ENCODE measurements at places on chromosomes 1 and 21.

- no peak for DNase-seq
Observed at GRCh38 chr1:185412385-185413087, 95.5 kb upstream of the IVNS1ABP start.

- no peak for DNase-seq
Observed at GRCh38 chr21:35348686-35349085, 299.6 kb upstream of the RUNX1 start.

DNA sequence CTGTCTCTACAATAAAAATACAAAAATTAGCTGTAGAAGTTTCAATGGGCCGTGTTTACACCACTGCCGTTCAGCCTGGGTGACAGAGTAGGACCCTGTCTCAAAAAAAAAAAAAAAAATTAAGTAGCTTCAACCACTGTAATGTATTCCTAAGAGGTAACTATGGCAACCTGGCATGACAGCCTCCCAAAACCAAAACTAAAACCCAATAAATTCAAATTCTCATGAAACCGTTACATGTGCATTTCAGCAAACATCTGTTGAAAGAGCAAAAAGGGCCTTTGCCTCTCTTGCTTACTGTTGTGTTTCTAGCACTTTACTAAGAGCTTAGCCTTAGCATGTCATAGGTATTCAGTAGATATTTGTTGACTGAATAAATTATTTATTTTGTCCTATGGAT is 33.5 kb downstream of the ODR4 start:
- no peak for DNase-seq

- no peak for DNase-seq
Observed at GRCh38 chr1:166086113-166086883, 80.5 kb downstream of the FAM78B start.

GRCh38 chr1:212561501-212561931 is 47.0 kb upstream of the ATF3 start:
- DNase-seq, result no peak

- no peak for DNase-seq
Observed at GRCh38 chr1:40381268-40382107, 8.0 kb downstream of the SMAP2 start.

- peak; percentile 30 for DNase-seq
Observed at GRCh38 chr1:183956559-183957188, 80.9 kb downstream of the COLGALT2 start.

GRCh38 chr1:200962631-200963030 is 60.9 kb downstream of the KIF21B start:
- DNase-seq, result no peak

- DNase-seq, result no peak
Observed at GRCh38 chr1:113394043-113394862, 3.9 kb downstream of the MAGI3 start.

DNA sequence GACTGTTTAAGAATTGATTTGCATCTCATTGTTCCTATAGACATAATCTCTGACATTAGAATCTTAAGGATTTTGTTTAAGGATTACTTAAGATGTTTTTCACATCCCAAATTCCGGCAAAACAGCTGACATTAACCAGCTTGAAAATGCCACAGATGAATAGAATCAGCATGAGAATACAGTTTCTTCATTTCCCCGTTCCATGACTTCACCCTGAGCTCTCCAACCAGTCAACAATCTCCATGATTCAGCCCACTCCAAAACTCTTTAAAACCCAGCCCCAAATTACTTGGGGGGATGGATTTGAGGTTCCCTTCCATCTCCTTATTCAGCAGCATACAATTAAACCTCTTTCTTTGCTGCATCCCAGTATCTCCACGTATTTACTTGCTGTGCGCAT is 201.0 kb downstream of the LYPLAL1 start:
- DNase-seq, result no peak

GRCh38 chr1:9315411-9316079 is 22.9 kb downstream of the SPSB1 start:
- DNase-seq, result no peak

- no peak for DNase-seq
Observed at GRCh38 chr1:79945391-79945790, 938.9 kb upstream of the ADGRL4 start.

- no peak for DNase-seq
Observed at GRCh38 chr1:164263540-164263939, 295.4 kb upstream of the PBX1 start.

DNA sequence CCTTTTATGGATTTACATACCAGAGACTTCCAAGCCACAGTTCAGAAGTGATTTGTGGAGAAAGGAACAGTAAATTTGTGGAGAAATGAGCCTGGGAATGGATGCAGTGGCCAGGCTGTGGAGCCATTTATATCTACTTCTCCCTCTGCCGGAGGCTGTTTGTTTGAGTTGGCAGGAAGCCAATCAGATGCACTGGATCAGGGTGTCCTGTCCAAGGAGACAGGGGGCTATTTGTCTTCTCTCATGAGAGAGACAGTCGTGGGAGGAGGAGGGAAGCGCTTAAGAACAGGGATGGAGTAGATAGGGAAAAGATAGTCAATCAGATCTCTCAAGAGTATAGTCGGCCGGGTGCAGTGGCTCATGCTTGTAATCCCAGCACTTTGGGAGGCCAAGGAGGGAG is 2.8 kb upstream of the HAPLN2 start:
- DNase-seq, result no peak

- no peak for DNase-seq
Observed at GRCh38 chr1:43345120-43345519, 7.5 kb downstream of the MPL start.

DNA sequence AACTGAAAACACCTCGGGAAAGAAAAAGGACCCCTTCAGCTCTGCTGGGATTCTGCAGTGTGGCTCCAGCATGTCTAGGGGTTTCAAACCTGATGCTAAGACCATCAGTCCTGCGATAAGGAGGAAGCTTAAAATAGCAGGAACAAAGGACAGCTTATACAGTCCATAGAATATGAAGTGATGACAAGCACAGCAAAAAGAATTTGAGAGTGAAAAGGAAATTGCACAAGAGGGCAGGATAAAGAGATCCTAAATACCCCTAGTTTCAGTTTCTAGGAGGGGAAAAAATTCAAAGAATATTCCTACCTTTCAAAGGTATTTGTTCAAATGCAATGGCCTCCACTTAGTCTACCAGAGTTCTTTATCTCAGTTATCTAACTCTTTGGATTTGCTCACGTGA is 171.4 kb downstream of the TGFB2 start:
- DNase-seq, result no peak

- DNase-seq, result no peak
Observed at GRCh38 chr1:217251121-217251520, 379.8 kb downstream of the GPATCH2 start.

DNA sequence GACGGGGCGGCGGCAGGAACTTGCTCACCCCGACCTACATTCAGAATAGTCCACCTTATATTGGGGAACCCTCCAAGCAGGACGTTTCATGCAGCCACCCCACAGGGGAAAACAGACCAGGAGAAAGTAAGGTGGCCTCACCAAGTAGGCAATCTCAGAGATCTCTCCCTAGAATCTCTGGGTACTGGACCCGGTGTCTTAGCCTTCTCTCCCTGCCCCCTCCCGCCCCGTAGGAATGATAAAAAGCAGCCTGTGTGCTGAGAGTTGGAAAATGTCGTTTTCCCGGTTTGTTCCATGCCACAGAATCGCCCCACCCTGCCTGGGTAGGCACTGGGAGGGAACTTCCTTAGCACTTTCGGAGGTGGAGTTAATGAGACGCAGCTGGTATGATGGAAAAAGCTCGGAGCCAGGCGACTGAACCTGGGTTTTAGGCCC is 789 bp upstream of the PTPN14 start:
- DNase-seq, result no peak

DNA sequence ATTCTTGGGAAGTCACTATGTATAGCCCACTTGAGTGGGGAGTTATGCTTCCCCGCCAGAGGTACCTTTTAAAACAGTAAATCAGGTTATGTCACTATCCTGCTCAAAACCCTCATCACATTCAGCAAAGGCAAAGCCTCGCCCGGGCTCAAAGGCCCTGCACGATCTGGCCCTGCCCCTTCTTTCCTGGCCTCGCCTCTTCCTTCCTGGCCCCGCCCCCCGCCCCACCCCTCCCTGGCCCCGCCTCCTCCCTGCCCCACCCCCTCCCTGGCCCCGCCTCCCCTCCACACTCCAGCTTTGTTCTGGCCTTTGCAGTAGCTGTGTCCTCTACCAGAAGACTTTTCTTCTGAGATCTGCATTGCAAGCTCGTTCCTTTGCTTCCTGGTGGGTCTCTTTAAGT is 6.6 kb downstream of the LDLRAD2 start:
- DNase-seq, result peak; percentile 33

- DNase-seq, result no peak
Observed at GRCh38 chr1:154350383-154350782, 25.1 kb downstream of the ATP8B2 start.

GRCh38 chr1:175390522-175391254 is 198.1 kb upstream of the KIAA0040 start:
- no peak for DNase-seq

DNA sequence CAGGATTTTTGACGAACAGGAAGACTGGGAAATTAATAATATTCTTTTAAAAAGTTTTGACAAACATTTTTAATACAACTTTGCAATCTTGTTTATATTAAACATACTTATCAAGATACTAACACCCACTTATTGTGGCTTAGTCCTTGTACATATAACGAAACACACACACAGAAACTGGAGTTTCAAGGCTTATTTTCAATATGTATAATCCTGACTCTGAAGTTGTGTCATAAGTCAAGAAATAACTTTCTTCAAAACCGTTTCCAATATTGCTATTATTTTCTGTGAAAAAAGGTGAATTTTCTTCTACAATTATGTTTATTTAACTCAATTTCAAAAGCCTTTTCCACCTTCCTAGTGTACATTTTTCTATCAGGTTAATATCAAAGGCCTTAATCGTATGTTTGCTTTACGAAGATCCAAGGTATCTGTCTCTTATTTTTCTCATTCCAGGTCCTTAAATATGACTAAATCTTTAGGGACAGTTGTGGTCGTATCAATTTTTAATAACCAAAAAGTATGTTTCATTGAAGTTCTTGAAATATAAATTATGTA is 1.8 kb downstream of the CDKN2C start:
- DNase-seq, result no peak

- no peak for DNase-seq
Observed at GRCh38 chr1:25428475-25429166, 2.1 kb upstream of the MACO1 start.

DNA sequence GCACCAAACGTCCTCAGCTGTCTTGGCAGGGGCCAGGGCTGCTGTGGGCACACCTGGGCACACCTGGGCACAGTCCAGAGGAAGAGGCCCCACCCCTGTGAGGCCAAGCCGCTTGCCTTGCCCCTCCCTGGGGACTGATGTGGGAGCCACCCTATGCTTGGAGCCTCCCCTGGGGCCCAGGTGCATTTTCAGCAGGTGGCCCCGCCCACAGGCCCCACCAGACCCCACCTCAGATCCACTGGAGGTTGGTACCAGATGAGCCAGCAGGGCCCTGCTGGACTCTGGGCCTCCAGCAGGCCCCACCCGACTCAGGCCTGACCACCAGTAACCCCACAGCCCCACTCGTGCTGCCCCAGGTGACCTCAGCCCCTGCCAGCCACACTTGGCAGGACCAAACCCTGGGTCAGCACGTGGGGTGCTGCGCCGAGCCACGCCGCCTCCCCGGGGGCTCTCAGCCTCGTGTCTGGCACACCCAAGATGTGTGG is 8.8 kb downstream of the SLC19A1 start:
- no peak for DNase-seq

- no peak for DNase-seq
Observed at GRCh38 chr1:226181996-226182714, 4.4 kb downstream of the ACBD3 start.

DNA sequence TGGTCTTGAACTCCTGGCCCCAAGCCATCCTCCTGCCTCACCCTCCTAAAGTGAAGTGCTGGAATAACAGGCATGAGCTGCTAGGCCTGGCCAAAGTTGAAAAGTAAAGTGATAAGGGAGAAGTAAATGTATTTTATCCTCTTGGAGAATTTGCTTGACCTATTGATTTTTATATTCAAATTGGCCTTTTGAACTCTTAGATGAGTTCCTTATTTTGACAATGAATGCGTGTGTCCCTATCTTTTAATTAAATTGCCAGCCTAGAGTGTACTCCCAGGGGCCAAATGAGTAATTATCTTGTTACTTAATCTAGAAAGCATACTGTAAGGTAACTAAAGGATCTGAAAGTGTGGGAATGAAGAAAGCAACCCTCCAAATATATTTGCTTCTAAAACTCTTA is 11.4 kb downstream of the RNF11 start:
- DNase-seq, result no peak

GRCh38 chr1:44146536-44147361 is 5.3 kb upstream of the KLF18 start:
- no peak for DNase-seq

GRCh38 chr1:59767119-59767518 is 47.6 kb upstream of the HOOK1 start:
- no peak for DNase-seq

GRCh38 chr21:16287046-16287445 is 557.3 kb downstream of the USP25 start:
- DNase-seq, result no peak

DNA sequence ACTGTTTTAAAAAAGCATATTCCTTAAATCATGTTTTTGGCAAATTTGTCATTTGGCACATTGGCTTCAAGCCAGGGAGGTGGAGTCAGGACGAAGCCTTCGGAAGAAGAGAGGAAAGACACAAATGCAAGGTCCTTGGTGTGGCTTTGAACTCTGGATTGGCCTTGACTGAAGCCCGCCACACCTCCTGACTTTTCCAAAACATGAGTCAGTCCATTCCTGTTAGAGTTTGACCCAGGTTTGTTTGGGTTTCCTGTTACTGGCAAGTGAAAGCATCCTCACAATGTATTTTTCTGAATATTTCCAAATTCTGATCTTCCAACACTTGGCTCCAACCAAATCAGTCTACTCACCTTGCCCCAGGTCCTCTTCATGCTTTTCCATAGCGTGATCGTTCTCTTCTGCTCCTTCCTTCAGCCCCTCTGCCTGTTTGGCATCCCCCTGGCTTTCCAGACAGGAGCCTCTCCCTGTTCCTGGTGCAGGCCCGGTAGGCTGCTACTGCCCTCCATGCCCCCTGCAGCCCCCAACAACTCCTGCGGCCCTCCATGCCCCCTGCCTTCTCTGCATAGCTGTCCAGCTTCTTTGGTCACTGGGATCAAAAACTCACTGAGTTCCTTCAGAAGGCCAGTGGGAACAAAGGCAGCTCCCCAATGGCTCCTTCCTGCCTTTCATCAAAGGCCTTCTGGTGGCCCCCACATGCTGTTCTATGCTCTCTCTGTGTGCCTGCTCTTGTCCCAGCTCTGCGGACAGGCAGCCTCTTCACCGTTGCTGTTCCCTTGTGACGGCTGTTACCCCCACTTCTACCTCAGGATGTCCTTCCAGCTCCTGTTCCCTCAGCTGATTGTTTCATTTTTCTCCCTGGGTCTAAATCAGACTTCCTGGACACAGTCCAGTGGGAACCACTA is 30.4 kb upstream of the SLC30A1 start:
- no peak for DNase-seq
